ENCODE measurements at places on chromosomes 7 and 10. TPM values are rescaled to one million over a fixed set of nuclear protein-coding genes. Genes with fewer than 3 reads are reported as not detected.

The HERPUD2 gene
- polyA plus RNA-seq = 8.0 TPM

The C10orf62 gene
- polyA plus RNA-seq = not detected

The MPLKIP gene
- polyA plus RNA-seq = 147 TPM

The MSS51 gene
- 1.1 TPM for polyA plus RNA-seq

The HNRNPF gene
- polyA plus RNA-seq = 210 TPM

The ATXN7L1 gene
- 20.6 TPM for polyA plus RNA-seq

The IRF5 gene
- 0.37 TPM for polyA plus RNA-seq

The GPR15LG gene
- polyA plus RNA-seq = not detected

The CTBP2 gene
- 138 TPM for polyA plus RNA-seq

The FAM25A gene
- not detected for polyA plus RNA-seq

The SEPTIN14 gene
- polyA plus RNA-seq = not detected

The HOXA7 gene
- 0.24 TPM for polyA plus RNA-seq

The NUTM2B gene
- not detected for polyA plus RNA-seq

The OPN4 gene
- not detected for polyA plus RNA-seq

The SPDYE8 gene
- 0.34 TPM for polyA plus RNA-seq

The TUBAL3 gene
- polyA plus RNA-seq = not detected

The MOGAT3 gene
- polyA plus RNA-seq = 0.21 TPM

The CYP2E1 gene
- 1.4 TPM for polyA plus RNA-seq

The AASS gene
- 240 TPM for polyA plus RNA-seq

The CPA5 gene
- polyA plus RNA-seq = not detected

The CRYGN gene
- 1.5 TPM for polyA plus RNA-seq

The ARMC10 gene
- polyA plus RNA-seq = 43.4 TPM

The GPR26 gene
- not detected for polyA plus RNA-seq

The LRRC18 gene
- not detected for polyA plus RNA-seq

The GJC3 gene
- 3.8 TPM for polyA plus RNA-seq

The AKR1C4 gene
- polyA plus RNA-seq = not detected

The FBXO24 gene
- 0.82 TPM for polyA plus RNA-seq

The WIPF3 gene
- polyA plus RNA-seq = 10.0 TPM

The GRID1 gene
- polyA plus RNA-seq = 0.15 TPM

The TBXAS1 gene
- 0.89 TPM for polyA plus RNA-seq

The PDE6C gene
- polyA plus RNA-seq = 0.06 TPM

The DGKI gene
- polyA plus RNA-seq = 0.16 TPM

The ZNF438 gene
- polyA plus RNA-seq = 0.91 TPM

The OR2A12 gene
- polyA plus RNA-seq = not detected

The LIPF gene
- polyA plus RNA-seq = not detected

The SPDYE5 gene
- 1.8 TPM for polyA plus RNA-seq

The IL15RA gene
- polyA plus RNA-seq = 2.2 TPM

The MYL10 gene
- 0.75 TPM for polyA plus RNA-seq

The H2BK1 gene
- polyA plus RNA-seq = not detected

The HABP2 gene
- polyA plus RNA-seq = not detected

The CARD11 gene
- 19.0 TPM for polyA plus RNA-seq

The PPRC1 gene
- polyA plus RNA-seq = 43.2 TPM

The SCIN gene
- 0.92 TPM for polyA plus RNA-seq

The CELF2 gene
- polyA plus RNA-seq = 18.1 TPM

The SLC26A3 gene
- not detected for polyA plus RNA-seq

The TAF3 gene
- 12.3 TPM for polyA plus RNA-seq

The GPRIN2 gene
- 2.9 TPM for polyA plus RNA-seq

The RNF32 gene
- 2.2 TPM for polyA plus RNA-seq

The CRHR2 gene
- polyA plus RNA-seq = 1.4 TPM

Data from GM23338 (cell line).